ENCODE measurements at places on chromosomes 5 and 9. TPM values are rescaled to one million over a fixed set of nuclear protein-coding genes. Genes with fewer than 3 reads are reported as not detected.

The NTNG2 gene
- 4.8 TPM for total RNA-seq

DNA sequence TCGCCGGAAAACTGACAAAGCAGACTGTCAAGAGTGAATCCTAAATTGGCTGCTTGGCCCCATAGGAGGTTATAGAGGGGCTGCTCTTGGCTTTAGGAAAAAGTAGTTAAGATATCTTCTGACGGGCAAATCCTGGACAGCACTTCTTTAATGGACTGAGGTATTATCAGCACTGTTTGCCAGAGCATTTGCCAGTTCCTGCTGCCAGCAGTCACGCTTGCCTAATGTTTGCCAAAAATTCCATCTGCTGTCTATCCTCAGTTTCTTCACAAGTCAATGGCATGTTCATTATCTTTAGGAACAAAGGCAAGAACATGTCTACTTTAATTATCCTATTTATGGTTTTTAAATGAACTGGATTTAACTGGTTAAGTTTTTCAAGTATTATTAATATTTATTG, 25.8 kb upstream of the SREK1 start:
- no peak for DNase-seq

The CSF2 gene
- total RNA-seq = not detected

DNA sequence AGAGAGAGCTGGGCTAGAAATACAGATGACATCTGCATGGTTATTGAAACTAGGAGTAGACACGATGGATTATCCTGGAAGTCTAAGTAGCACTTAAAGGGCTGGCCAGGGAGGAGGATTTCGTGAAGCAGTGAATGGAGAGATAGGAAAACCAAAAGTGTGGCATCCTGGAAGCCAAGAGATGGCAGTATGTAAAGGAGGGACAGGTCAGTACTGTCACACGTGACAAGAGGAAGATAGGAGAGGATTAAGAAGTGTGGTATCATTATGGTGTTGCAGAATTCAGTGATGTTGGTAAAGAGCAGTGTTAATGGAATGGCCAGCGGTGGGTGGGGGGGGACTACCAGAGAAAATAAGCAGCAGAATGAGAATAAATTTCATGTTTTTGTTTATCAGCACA, 11.7 kb downstream of the RAD23B start:
- DNase-seq = no peak

- DNase-seq = no peak
Measured at GRCh38 chr5:44011518-44011917, 377.7 kb downstream of the FGF10 start.

- DNase-seq = no peak
Measured at GRCh38 chr5:153136910-153137614, 353.4 kb upstream of the GRIA1 start.

GRCh38 chr5:35862126-35862525, 5.4 kb downstream of the IL7R start:
- no peak for DNase-seq

DNA sequence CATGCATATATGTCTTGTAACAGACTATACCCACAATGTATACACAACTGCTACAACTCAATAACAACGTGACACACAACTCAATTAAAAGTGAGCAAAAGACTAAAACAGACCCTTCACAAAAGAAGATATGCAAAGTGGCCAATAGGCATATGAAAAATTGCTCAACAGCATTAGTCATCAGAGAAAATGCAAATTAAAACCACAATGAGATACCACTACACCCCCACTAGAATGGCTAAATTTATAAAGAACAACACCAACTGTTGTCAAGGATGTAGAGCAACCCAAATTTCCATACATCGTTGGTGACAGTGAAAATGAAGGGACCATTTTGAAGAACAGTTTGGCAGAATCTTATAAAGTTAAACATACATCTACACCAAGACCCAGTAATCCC, 38.9 kb downstream of the GABRB2 start:
- DNase-seq = no peak

DNA sequence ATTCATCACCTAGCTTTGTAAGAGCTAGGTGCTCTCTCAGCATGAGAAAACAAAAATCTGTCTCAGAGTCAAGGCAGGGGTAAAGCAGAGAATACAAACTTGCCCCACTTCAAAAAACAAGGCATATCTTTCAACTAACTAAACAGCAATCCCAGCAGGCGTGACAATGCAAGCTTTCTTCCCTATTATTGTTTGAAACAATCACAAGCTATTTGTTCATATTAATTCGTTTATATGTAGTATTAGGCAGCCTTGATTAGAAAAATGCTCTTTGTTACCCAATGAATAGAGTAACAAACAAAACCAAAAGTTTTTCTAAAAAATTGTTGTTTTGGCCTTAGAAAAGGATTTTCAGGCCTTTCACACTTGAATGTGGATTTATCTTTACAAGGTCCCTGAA, 71.1 kb downstream of the LPAR1 start:
- no peak for DNase-seq

GRCh38 chr9:89723469-89724100, 118.8 kb downstream of the GADD45G start:
- no peak for DNase-seq

DNA sequence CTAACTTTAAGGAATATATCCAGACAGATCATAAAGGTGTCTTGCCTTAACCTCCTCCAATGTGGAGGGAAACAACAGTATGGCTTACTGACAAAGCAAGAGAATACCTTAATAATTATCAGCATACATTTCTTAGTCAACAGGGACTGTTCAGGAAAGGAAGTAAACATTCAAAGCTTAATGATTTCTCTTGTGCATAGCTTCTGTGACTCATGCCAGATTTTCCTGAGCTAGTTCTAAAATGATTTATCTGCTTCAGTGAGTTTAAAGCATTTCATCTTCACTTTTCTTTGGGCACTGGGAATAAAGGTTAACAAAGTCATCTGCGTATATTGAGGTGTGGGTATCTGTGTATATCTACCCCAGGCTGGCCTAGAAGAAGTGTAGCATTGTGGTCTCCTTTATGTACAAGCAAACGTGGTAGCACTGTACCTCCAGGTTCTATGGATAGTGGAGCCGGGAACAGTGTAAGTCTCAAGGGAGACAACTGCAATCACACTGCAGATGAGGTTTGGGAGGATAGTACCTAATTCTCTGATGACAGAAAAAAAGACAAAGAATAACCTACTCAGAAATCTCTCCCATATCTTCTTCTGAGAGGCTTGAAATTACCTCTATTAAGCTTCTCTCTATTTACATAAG, 284.1 kb downstream of the HCN1 start:
- no peak for DNase-seq

DNA sequence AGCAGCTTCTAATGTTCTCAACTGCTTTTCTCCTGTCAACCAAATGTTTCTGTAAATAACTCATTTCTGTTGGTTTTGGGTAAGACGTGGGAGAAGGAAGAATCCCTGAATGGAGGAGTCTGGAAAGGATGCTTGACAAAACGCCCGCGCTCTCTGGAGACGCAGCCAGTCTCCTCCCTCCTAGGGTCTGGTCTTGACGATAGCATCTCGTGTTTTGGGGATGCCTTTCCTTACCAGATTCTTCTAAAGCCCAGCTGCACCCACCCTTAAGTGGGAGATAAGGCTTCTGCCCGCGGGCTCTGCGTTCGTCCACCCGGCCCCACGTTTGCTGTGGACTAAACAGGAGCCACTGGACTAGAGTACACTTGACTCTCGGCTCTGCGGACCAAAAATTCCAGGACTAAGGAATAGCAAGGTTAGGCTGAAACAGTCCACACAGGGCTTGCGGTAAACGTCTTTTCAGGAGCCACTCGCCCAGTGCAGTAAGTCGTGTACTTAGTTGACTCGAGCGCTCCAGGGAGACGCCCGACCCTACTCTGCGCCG, 491 bp upstream of the CTSL start:
- no peak for DNase-seq

DNA sequence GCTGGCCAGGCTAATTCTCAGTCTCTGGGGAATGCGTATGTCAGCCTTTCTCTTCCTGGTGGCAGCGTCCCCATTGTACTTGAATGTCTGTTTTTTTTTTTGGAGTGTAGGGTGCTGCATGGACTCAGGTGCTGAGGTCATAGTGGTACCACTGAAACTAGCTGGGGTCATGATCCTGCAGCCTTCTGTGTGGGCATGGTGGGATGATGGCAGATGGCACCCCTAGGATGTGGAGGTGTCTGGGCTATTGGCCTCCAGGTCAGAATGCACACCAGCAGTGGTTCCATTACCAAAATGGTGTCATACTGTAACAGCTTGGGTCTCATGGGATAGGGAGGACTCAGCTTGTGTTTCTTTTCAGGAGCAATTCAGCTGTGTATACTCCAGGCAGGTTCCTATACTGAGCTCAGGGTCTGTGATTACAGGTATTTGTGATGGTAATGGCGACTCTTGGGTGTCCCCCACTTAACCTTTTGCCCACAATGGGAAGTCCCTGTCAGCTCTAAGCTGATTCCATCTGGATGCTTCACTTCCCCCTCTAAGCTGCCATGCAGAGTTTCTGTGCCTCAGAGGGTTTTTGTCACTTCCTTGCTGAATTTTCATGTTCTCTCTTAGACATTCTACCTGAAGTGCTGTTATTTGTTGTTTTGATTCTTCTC, 17.9 kb downstream of the HSD17B4 start:
- DNase-seq = no peak

DNA sequence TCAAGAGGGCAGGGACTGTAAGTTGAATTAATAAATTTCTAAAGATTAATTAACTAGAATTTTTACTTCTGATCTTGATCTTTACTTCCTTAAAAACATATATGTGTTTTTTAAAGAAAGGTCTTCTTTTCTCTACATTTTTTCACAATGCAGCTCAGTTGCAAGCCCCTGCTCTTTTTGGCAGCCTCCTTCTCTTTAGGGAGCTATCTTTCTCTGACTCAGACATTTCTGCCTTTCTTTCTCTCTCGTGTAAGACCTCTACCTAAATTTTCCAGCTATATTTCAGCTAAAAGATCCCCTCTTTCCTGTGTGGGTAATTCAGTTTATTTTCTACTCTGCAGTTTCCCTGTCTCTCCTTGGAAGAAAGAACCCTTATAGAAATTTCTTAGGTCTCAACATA, 38.3 kb upstream of the SNCAIP start:
- no peak for DNase-seq

DNA sequence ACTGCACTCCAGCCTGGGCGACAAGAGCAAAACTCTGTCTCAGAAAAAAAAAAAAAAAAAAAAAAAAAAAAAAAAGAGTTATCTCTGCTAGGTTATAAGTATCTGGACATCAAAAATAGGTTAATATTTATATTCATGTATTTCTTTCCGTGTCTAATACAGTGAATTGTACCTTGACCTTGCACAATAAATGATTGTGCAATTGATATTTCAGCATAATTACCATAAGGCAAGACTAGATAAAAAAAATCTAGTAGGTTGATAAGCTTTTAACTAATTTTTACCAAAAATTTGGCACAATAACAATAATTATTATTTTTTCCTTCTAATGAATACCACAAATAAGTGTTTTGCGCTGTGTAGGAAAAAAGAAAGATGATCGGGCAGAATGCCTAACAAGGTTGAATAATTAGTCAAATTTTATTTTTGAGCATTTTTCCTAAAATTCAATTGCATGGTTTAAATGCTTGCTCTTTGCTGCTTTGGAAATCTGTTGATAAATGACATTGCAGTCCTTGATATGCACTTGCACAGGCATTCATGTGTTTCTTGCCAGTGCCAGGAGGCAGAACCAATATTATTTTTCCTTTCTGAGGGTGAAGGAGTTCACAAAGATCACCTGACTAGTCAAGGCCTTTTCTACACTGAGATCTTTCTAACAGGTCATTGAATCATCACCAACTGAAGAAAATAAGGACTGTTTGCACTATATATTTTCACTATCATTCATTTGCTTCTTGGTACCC, 127.5 kb downstream of the ARRDC3 start:
- DNase-seq = no peak

The GLRA1 gene
- not detected for total RNA-seq

The RECK gene
- total RNA-seq = 66.6 TPM

The C7 gene
- total RNA-seq = not detected

GRCh38 chr5:179270581-179271427, 74.5 kb downstream of the ADAMTS2 start:
- peak; percentile 75 for DNase-seq

DNA sequence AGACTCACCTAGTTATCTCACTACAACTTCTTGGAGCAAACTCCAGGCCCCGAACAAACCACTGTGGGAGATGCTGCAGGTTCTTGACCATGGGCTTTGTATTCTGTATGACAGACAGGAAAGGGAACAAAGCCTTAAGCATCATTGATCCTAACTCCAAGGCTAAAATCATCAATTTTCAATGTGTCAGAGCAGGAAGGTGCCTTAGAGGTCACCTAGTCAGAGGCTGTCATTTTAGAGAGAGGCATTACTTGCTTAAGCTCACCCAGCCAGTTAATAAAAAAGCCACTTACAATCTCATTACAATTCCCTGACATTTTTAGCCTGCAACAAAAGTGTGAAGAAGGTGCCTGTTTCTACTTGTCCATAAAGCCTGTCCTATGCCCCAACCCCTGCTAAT, 272.7 kb downstream of the FAM114A2 start:
- DNase-seq = no peak

DNA sequence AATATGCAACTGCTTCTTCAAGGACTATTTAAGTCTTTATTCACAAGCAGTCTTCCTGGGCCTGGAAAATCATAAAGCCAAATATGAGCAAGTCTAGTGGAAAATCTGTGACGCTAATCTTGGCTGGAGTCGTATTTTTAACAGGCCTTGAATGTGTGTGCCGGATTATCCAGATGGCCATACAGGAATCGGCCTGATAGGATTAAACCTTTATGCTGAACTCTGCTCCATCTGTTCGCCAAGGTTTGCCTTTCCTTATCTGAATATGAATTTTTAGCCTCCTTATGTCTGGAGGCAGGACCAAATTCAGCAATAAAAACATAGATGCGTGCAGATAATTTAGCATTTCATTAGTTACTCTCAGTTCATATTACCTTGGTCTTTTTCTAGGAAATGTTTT, 294.5 kb downstream of the EBF1 start:
- no peak for DNase-seq

GRCh38 chr5:35405938-35406337, 175.7 kb upstream of the PRLR start:
- peak; percentile 86 for DNase-seq

GRCh38 chr9:121645003-121645402, 6.4 kb upstream of the DAB2IP start:
- no peak for DNase-seq

The LCN12 gene
- total RNA-seq = not detected

DNA sequence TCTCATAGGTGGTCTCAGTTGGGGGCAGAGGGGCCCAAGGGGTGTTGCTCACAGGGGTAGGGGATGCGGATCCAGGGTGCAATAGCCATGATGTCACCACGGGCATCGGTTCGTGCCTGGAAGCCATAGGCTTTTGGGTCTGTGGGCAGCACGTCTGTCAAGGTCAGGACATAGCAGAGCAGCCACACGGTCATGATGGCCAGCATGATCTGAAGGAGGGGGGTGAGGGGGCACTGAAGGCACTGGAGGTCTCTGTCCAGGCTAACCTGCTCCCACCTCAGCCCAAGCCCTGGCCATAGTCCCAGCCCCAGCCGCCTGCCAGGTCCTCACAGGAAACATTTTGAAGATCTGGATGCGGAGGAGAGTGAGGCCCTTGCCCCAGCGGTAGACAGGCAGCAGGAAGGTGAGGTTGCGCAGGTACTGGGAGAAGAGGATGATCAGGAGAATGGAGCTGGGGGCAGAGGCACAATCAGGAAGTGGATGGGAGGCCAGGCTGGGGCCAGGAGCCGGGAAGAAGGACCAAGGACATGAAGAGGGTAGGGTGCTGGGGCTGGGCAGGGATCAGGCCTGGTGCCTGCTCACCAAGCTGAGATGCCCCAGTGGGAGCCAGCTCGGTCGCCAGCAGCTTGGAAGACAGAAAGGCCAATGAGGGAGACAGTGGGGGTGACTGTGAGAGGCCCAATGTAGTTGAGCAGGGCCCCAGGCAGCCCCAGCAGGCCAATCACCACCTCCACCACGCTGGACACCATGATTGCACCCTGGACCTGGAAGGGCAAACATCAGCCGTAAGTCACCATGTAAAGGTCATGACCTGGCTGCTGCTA, 3.3 kb downstream of the SLC23A1 start:
- DNase-seq = peak; percentile 63

The PPP3R2 gene
- not detected for total RNA-seq
